HAP-1 (cell line): ENCODE measurements at places on chromosomes 3 and 15.

GRCh38 chr3:72441284-72441994, 406.8 kb downstream of the SHQ1 start:
- no peak for DNase-seq

- no peak for DNase-seq
These were observed 679 bp upstream of the MYD88 start for GRCh38 chr3:38137615-38138348.

DNA sequence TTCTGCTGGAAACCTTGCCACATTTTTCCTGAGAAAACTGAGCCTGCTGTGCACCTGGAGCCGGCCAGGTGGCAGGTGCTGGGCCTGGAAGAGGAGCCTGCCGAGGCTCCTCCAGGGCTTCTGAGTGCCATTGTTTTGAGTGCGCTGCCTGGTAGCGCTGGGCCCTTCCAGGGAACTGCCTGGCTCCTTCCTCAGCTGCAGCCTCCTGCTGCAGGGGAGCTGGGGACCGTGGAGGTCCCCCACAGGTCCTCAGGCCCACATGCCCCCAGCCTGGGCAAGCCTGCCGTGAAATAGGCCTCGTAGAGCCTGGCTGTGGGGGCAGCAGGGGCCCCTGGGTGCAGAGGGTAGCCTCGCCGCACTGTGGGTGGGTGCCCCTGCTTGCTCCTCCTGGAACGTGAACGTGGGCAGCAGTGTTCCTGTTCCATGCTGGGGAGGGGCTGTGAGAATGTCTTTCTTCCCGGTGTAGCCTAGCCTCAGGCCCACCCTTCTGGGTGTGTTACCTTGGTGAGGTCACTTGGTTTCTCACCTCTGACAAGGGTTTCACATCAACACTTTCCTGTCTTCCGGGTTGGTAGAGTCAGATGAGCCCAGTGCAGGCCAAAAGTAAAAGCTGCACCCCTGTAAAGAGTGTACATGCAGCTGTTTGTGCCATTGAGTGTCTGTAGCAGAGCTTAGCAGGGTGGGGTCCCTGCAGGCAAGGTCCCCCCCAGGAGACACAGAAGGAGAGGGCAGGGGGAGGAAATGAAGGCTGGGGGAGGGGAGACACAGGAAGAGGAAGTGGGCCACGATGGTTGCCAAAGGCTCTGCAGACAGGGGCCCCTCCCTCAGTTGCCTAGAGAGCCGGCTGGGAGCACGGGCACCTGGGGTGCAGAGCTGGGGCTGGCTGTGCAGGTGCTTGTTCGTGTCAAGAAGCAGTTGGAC, 34.5 kb downstream of the KLF13 start:
- DNase-seq: no peak

- no peak for DNase-seq
These were observed 13.5 kb downstream of the TIGIT start for GRCh38 chr3:114307222-114307830.

- no peak for DNase-seq
These were observed 131.8 kb downstream of the TPRG1 start for GRCh38 chr3:189303584-189303983.

- DNase-seq: no peak
These were observed 73.7 kb downstream of the FOXB1 start for GRCh38 chr15:60077581-60078359.

DNA sequence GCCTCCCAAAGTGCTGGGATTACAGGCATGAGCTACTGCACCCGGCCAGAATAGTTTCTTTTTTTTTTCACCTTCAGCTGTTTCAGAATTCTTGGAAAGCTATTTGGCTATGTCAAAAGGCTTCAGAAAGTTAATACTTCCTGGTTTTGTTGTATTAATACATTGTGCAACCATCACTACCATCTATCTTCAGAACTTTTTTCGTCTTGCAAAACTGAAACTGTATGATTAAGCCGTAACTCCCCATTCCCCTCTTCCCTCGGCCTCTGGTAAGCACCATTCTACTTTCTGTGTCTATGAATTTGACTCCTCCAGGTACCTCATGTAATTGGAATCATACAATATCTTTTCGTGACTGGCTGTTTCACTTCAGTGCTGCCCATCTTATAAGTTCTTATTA, 5.2 kb upstream of the NOX5 start:
- DNase-seq: no peak

DNA sequence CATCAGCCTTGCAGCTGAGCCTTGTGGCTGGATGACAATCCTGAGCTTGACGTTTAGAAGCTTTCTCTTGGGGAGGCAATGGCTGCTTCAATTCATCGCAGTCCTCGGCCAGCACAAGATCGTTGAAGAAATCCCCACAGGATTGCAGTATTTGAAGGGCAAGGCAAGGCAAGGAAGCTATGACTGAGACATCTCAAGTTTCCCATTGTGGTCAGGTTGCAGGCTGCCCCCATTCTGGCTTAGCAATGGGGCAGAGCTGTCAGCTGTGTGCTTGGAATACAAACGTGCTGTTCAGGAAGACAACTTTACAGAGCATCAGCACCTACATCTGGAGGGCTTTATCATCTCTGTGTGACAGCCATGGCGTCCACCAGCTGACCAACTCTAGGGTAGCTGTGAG, 275.9 kb upstream of the TBL1XR1 start:
- no peak for DNase-seq

- DNase-seq: no peak
These were observed 50.0 kb downstream of the DRD3 start for GRCh38 chr3:114128826-114129225.

- no peak for DNase-seq
These were observed 63.9 kb downstream of the CRTC3 start for GRCh38 chr15:90593499-90594158.

DNA sequence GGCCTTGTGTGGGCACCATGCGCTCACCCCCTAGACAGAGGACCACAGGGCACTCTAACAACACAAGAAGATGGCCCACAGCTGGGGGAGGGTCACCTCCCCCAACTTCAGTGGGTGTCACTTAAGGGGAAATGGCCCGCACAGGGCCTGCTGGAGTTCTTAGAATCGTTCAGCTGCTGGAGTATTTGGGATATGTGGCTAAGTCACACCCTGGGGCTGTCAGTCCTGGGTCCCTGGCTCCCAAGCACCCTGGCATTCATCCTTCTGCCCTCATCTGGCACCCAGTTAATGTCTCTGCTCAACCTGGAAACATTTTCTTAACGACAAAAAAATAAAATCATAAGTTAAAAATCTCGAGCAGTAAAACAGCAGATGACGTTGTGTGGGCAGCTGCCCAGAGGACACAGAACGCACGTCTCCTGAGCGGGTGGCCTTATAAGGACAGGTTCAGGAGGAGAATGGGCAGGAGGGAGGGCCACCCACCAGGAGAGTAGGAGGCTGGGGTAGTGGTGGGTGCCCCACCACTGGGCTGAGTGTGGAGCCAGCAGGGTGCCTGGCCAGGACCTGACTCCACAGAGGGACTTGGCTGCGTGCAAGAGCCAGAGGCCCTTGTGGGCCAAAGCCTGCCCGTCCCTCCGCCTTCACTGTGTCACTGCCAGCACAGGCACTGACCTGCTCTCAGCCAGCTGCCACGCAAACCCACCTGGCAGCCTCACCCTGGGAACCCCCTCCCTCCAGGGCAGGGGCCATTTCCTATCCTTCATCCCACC, 11.5 kb downstream of the KBTBD13 start:
- DNase-seq: no peak

DNA sequence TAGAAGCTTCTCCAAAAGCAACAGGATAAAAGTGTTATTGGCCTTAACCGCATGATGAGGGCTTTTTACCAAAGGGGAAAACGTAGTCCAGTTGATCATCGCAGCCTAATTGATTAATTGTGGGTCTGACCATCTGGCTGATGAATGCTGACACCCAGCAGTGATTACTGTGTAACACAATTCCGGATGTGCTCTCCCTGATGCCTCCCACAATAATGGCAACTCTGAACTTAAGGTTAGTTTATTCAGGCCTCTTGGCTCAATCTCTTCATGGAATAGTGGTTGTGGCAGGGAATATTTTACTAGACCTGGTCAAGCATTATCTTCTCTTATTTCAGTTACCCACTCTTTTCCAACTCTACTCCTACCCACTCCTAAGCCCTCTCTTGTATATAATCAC, 332.9 kb downstream of the TIGIT start:
- DNase-seq: no peak

DNA sequence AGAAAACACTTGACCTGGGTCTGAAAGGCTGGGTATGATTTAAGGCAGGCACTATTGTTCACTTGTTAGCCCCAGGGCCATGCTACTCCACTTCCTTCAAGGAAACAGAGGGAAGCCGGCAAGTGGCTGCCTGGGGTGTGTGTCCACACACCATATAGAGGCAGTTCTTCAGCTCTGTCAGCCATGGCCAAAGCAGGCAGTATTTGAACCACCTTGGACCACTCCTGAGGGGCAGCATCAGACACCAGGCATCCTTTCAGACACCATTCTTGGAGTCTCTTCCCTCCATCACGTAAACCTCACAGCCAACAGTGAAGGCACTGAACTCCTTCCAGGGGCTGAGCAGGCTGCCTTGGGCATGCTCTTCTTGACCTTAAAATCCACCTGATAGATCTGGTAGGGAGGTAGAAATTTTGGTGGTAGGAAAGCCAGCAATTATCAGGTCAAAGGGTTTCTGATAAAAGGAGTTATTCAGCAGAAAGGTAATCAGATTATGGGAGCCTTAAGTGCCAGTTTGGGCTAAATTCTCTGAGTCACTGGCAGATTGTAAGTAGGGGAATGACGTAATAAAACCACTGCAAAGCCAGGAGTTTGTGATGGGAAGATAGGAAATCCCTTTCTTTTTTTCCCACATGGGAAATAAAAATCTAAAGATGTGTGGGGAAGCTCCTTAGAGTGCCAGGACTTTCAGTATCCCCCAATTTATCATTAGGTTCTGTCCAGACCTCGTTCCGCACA, 20.2 kb downstream of the TGFBR2 start:
- no peak for DNase-seq

DNA sequence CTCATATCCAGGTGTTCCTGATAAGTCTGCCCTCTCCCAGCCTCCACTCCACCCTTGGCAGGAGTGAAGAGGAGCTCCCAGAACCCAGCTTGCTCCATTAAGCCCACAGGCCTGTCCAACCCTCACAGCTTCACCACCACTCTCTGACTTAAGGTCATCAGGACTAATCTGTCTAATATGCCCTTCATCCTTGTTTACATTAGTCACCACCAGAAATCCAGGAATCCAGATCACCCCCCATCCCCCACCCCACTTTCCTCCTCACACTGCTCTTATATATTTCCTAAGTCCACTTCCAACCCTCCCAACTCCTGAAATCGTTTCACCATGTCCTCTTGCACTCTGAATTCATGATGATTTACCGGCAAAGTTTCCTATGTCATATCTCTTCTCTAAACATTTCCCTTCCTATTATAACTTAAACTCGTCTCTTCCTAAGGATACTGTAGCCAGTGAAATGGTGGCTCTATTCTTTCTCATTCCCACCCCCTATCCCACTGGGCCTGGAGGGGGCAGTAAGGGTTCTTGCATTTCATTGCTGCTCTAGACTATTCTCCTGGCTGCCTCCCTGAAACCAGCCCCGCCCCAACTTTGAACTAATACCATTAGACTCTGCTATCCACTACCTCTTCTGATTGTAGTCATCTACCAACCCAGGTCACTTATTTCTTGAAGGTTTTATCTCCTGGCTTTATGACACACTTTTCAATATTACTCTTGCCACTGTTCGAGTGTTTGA, 43.4 kb downstream of the PPP2R3A start:
- no peak for DNase-seq

DNA sequence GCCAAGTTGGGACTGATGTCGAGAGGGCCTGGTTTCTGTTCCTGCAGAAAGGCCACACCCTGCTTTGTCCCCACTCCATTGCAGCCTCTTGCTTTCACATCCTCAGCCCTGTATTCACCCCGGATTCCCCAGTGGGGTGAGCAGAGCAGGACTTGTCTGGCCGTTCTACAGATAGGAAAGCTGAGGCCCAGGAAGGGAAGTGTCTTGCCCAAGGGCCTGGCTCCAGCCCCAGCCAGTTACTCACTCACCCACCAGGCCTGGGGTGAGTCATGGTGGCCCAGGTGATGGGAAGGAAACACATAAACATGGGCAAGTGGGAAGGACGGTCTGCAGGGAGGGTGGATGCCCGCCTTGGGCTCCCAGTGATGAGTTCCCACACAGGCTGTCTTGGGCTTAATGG, 6.1 kb upstream of the DUSP7 start:
- DNase-seq: no peak

- DNase-seq: no peak
These were observed 77.0 kb downstream of the CCK start for GRCh38 chr3:42189001-42189460.

DNA sequence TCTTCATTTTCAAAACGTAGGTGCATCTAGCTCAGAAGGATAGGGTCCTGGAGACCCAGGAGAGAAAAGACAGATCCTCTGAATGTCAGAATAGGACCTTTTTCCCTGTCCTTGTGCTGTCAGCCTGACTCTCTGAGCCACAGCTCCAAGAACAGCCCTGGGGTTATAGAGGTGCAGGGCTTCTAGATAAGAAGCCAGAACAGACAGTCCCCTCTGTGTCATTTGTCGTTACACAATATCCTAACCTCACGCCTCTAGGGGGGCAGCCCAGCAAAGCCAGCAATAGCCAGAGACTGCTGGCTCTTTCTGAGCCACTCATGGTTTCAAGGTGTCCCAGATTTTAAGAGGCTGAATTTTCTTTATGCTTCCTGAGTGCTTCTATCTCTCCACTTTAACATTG, 153.2 kb upstream of the THBS1 start:
- no peak for DNase-seq

DNA sequence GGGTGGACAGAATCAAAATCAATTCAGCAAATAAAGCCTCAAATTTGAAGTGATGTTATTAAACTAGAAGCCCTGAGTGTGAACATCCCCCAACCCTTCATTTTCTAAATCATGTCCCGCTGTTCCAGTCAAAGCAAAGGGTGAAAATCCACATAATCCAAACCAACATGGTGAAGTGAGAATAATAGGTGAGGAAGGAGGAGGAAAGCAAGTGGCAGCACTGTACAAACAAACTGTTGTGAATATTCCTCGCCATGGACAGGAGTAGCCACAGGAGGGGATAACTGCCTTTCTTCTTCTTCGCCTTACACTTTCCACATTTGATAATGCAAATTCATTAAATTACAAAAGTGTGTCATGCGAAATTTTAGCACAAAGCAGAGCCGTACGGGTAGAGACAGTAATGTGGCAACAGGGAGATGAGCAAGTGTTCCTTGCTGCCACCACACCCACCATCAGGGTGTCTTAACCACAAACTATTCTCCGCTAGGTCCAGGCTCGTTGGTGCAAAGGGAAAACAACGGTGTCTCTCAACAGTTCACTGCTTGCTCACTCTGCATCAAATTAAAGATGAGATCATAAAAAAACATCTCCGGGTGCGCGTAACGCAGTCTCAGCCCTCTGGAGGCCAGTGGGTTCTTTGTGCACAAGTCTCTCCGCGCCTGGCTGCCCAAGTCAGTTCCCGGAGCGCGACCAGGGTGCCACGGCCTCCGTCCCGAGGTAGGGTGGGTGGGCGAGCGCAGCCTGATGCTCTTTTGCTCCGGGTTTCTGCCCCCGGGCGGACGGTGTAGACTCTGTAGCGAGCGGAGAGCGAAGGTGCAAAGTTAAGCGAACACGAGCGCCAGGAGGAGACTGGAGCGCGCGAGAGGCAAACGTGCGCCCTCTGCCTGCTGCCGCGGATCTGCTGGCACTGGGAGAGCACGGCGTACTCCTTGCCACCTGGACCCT, 6.7 kb downstream of the EPHA3 start:
- DNase-seq: peak; percentile 89

- no peak for DNase-seq
These were observed 39.1 kb upstream of the GATM start for GRCh38 chr15:45417303-45417950.
